T-helper 2 cell (primary cell): ENCODE measurements at places on chromosomes 12 and 14.

DNA sequence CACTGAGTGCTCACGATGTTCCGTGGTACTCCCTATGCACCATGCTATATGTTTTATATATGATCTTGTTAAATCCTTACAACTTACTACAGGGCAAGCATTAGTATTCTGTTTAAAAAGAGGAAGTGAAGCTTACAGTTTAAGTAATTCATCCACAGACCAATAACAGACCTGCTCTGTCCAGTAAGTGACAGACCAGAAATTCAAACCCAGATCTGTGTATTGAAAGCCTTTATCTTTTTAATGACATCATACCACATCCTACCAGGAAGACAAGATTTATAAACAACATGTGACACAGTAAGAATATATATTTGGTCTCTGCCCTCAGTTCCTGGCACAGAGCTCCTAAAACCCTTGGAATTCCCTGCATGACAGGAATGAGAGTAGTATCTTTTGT is 206.5 kb downstream of the STXBP6 start:
- DNase-seq = no peak

- no peak for DNase-seq
These were observed 369.1 kb upstream of the NOVA1 start for GRCh38 chr14:26966908-26967307.

DNA sequence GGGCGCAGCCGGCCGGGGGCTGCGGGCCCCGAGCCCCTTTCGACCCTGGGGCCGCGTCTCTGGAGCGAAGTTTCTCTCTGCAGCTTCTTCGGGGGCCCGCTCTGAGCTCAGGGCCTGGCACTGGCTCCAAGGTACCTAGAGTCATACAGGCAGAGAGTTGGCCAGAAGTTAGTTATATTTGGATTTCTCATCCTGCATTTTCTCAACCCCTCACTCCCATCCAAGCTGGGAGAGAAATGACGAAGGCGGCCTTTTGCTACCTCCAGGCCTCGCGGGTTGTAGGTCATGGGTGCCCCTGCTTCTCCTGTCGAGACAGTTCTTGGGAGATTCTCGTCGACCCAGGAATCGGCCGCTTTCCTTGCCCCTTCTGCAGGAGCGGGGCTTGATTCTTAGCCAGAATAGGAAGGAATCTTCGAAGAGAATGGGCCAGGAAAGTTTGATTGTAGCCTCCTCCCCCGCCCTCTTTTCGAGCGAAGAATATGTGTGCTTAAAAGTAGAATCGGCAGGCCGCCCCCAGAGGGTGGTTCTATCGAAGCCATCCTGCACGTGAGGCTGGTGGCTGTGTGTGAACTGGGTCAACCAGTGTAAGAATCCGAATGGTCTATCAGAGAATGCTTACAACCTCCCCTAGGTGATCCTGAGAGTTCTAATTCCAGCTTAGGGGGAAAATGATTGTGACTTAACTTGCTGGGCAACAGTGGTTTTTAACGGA is 785 bp downstream of the MLEC start:
- DNase-seq = peak; percentile 48

DNA sequence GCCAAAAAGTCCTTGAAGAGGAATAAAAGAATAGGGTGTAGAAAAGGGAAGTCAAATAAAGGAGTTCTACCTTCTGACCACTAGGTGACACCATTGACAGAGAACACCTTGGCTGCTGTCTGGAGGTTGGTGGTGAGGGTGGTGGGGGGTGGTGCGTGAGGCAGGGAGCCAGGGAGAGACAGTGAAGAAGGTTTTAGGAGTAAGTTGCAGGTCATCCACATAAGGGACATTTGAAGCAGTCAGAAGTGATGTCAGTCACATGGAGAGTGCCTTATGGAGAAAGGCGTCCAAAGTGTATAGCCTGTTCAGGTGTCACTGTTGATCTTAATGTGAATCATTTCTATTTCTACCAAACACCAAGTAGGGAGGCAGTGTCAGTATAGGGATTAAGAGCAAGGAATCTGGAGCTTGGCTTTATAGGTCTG is 279.3 kb upstream of the DDHD1 start:
- DNase-seq = no peak

DNA sequence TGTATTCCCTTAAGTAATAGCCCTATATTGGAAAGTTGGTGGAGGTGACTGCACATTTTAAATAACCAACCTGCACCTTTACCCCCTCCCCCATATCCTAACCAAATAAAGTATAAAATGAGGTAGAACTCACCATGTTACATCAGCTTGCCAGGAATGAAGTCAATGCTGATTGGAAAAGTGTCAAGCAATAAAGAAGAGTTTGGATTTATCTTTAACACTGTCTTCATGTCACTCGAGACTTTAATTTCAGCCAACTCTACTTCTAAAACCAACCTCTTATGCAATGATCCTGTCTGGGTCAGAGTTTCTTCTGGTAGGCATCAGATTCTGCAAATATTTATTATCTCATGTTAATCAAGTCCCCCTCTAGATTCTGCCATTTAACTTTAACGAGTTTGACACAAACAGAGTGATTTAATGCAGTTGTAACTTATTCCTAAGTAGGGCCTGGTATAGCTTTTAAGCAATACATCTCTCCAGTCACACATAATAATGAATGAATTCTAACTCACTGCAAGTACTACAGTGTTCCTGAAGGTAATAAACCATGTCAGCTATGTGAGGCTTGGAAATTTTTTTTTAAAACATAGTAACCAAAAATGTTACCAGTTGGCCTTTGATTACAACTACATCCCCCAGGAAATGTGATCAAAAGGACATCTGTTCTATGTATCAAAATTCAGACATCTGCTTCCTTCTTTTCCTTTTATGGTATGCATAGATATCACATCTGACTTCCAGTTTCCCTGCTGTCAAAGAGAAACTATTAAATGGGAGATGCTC is 98.7 kb downstream of the ERGIC2 start:
- DNase-seq = no peak

DNA sequence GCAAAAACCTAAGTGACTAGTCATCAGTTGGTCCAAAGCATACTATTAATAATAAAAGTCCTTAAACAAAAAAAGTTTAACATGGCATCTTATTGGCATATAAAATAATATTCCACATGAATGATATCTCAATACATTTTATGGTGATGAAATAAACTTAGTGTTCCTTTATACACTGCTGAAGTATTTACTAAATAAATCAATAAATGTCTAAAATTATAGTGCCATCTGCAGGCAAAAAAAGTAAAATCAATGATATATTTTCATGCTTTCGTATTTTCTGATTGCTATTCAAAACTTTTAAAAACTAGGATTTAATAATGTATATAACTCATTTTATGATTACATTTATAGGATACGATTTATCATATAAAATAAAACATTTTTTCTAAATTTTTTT is 30.5 kb downstream of the PUS7L start:
- no peak for DNase-seq

- DNase-seq = no peak
These were observed 16.5 kb downstream of the PLBD2 start for GRCh38 chr12:113374823-113375428.
